ENCODE measurements at places on chromosomes 3 and 15. TPM values are rescaled to one million over a fixed set of nuclear protein-coding genes. Genes with fewer than 3 reads are reported as not detected.
A peak's percentile ranks its signal among the peaks of the same experiment; 100 is the strongest.

GRCh38 chr3:38119248-38119544, 17.7 kb downstream of the ACAA1 start:
- DNase-seq: no peak
- H3K36me3 ChIP-seq: peaks cover 14% of the 10 kb centered on the region
- no peak overlapping the region for H3K27ac ChIP-seq
- H3K4me1 ChIP-seq: no peaks in the 10 kb centered on the region

The SNX33 gene
- 22.8 TPM for total RNA-seq

The PLA2G4D gene
- total RNA-seq: not detected

DNA sequence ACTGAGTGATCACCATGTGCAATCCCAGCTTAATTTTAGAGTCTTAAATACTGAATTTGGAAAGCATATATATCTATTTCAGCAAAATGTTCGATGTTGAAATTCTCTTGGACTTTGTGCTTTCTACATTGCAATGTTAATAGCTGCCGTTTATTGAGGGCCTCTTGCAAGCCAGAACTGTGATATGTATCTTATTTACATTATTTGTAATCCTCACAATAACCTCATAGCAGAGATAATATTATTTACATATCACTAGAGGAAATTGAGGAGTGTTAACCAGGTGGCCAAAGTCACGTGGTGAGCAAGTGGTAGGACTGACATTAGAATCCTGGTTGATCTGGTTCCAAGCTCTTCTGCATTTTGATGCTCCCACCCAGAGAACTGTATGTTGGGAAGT, 254.1 kb downstream of the SLC9A9 start:
- no peak overlapping the region for H3K27ac ChIP-seq
- no peaks in the 10 kb centered on the region for H3K36me3 ChIP-seq
- H3K27me3 ChIP-seq: peaks cover 4% of the 10 kb centered on the region
- H3K4me3 ChIP-seq: no peak overlapping the region
- no peak for DNase-seq

DNA sequence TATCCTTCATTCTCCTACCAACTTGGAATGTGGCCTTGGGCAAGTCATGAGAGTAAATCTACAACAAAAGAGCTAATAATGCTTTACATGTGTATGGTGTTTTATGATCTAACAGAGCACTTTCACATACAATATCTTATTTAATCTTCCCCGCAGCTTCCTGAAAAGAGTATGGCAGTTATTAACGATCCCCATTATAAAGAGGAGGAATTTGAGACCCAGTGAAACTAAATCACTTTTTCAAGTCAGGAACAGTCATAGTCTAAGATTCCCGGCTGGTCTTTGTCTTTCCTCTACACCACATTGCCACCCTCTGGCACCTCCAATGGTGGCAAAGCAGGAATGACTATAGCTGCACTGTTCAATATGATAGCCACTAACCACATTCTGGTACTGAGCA, 69.7 kb upstream of the CMSS1 start:
- H3K27me3 ChIP-seq: peaks cover 3% of the 10 kb centered on the region
- no peak overlapping the region for H3K4me3 ChIP-seq
- no peak overlapping the region for H3K27ac ChIP-seq
- no peaks in the 10 kb centered on the region for H3K4me1 ChIP-seq
- no peaks in the 10 kb centered on the region for H3K36me3 ChIP-seq

The TUSC7 gene
- total RNA-seq: not detected

DNA sequence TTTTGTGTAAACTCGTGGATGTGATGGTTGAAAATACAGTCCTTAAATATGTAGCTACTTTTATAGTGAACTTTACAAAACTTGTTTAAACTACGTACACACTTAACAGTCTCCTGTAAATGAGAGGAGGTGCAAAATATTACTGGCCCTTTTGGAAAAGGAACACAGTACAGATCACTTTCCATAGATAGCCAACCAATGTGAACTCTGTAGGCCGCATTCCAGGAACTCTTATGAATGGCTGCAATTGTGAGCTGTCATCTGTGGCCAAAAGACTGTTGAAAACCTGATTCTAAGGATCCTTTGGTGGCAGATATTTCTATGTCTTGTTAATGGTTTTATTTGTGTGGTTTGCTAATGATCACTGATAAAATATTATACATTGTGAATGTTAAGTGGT, 6.2 kb downstream of the TSC22D2 start:
- peak overlapping the region; percentile 74 for H3K4me3 ChIP-seq
- H3K36me3 ChIP-seq: peaks cover 2% of the 10 kb centered on the region
- H3K4me1 ChIP-seq: peaks cover 64% of the 10 kb centered on the region
- peak overlapping the region; percentile 81 for H3K27ac ChIP-seq
- no peak for DNase-seq
- H3K27me3 ChIP-seq: no peaks in the 10 kb centered on the region

GRCh38 chr3:181626036-181626435, 85.7 kb upstream of the SOX2 start:
- H3K4me3 ChIP-seq: no peak overlapping the region
- H3K36me3 ChIP-seq: no peaks in the 10 kb centered on the region
- DNase-seq: no peak
- no peak overlapping the region for H3K27ac ChIP-seq
- peaks cover 22% of the 10 kb centered on the region for H3K4me1 ChIP-seq

DNA sequence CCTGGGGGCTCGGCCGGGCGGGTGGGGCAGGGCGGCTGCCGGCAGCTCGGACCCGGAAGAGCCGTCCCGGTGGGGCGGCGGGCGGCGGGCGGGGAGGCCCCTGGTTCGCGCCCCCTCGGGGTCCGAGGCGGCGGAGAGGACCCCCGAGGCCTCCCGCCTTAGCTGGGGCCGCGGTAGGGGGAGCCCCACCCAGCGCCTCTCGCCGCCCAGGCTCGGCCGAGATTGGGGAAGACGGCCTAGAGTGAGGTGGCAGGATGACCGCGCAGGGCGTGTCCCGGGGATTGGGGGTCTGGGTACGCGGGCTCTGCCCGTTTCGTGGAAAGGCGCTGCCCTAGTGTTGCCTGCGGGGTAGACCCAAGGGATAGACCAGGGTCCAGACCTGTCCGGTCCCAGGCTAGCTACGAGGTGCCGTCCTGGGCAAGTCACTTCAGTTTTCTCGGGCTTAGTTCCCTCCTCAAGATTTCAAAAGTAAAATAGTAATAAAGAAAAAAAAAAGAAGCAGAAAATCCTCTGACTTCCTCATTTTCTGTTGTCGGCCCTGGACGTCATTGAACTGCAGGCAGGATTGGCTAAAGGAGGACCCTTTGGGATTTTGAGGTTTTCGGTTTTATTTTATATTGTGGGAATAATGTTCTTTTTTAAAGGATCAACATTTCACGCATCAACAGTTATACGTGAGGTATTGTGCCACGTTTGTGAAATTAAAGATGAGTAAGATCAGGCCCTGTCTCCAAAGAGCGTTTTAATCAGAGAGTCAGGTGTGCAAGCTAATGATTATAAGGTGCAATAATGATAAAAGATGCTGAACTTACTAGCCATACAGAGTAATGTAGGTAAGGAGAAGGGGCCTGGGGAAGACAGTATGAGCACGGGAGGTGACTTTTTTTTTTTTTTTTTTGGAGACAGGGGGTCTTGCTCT, 679 bp downstream of the IQGAP1 start:
- H3K36me3 ChIP-seq: peaks cover 8% of the 10 kb centered on the region
- peak overlapping the region; percentile 90 for H3K4me3 ChIP-seq

- no peak overlapping the region for H3K4me3 ChIP-seq
- H3K27ac ChIP-seq: no peak overlapping the region
- DNase-seq: no peak
- no peaks in the 10 kb centered on the region for H3K4me1 ChIP-seq
- no peaks in the 10 kb centered on the region for H3K36me3 ChIP-seq
Measured at GRCh38 chr3:142652826-142653292, 56.7 kb downstream of the PLS1 start.

GRCh38 chr15:56964182-56964581, 45.7 kb downstream of the TCF12 start:
- H3K27ac ChIP-seq: peak overlapping the region; percentile 58
- H3K4me1 ChIP-seq: peaks cover 36% of the 10 kb centered on the region
- H3K36me3 ChIP-seq: no peaks in the 10 kb centered on the region
- no peak for DNase-seq
- no peaks in the 10 kb centered on the region for H3K27me3 ChIP-seq

DNA sequence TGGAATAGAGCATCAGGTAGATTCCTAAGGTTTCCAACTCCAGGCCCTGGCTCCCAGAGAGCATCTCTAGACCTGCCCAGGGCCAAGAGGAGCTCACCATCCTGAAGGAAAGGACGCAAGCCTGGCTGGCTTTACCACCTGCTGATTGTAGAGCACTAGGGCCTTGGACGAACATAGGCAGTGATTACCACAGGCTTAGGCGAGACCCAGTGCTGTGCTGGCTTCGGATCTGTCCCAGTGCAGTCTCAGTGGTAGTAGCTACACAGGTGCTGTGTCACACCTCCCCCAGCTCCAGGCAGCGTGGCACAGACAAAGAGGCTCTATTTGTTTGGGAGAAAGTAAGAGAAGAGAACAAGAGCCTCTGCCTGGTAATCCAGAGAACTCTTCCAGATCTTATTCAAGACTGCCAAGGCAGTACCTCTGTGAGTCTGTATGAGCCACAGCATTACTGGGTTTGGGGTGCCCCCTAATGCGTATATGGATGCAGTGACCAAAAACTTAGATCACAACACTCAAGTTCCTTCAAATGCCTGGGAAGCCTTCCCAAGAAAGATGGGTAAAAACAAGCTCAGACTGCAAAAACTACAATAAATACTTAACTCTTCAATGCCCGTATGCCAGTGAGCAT, 25.4 kb downstream of the ISG20 start:
- no peak overlapping the region for H3K4me3 ChIP-seq
- H3K27me3 ChIP-seq: peaks cover 38% of the 10 kb centered on the region
- H3K36me3 ChIP-seq: no peaks in the 10 kb centered on the region
- no peak for DNase-seq

Data from mesothelial cell of epicardium (in vitro differentiated cells).